Aorta (tissue), 5 donors: ENCODE measurements at places on chromosomes 7 and 10. TPM values are rescaled to one million over a fixed set of nuclear protein-coding genes. Genes with fewer than 3 reads are reported as not detected.

GRCh38 chr10:14397066-14397465 is 66.3 kb upstream of the FRMD4A start:
- DNase-seq: peak; percentile 84

HIF1AN gene
- total RNA-seq: 42.7 TPM

DNA sequence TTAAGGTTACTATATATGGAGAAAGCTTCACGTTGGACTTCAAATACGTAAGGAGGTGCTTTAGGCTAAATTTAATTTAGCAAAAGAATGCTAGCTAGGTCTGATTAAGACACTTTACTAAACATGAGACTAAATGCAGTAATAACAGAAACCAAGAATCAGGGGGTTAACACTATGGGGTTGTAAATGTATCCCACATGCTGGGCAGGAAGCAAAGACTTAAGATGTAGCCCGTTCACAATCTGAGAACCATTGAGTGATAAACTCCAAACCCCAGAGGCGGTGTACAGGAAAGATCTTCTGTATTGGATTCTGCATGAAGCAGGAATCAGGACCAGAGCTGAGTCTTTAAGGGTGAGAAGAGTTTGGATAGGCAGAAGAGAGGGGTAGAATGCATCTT is 60.4 kb downstream of the FZD1 start:
- no peak for DNase-seq

DNA sequence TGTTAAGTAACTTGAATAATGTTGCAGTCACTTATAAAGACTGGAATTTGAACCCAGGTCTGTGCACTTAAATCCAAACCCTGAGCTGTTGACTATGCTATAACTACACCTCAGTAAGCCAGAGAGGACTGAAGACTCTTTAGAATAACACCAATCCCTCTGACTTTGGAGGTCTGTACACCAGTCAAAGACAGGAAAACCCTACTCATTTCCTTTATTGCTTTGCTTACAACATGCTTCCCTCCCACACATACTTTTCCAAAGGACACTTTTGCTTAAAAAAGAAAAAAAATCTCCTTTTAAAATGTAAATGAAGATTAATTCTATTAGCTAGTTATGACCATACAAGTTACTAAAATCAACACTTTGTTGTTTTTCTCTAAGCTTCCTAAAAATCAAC is 184.7 kb upstream of the KCTD7 start:
- no peak for DNase-seq

- DNase-seq: peak; percentile 69
Observed at GRCh38 chr7:26398756-26399509, 107.3 kb downstream of the SNX10 start.

HECW1 gene
- total RNA-seq: 1.0 TPM

GRCh38 chr10:52874581-52874980 is 102.0 kb upstream of the MBL2 start:
- DNase-seq: no peak

RHOBTB1 gene
- total RNA-seq: 12.9 TPM

DNA sequence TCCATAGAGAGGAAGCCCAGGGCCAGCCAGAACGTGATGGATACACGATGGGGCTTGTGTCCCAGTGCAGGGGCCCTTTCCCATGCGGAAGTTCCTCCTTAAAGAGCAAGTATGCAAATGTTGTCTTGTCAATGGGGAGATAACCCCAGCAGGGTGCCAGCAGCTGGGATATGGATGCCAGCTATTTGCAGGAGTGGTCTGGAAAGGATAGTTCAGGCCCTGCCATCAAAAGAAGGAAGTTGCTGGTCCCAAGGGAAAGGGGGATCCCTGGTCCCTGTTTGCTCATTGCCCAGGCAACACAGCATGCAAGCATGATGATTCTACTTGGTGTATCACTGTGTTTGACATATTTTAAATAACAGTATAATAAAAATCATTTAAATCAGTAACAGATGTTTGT is 73.1 kb upstream of the HECW1 start:
- DNase-seq: no peak

ZNF488 gene
- not detected for total RNA-seq

ZNF37A gene
- 25.3 TPM for total RNA-seq

FXYD4 gene
- not detected for total RNA-seq

GRCh38 chr7:112790586-112791003 is 402 bp upstream of the TMEM168 start:
- no peak for DNase-seq
